MM.1S (cell line): ENCODE measurements at places on chromosomes 3 and 15.

DNA sequence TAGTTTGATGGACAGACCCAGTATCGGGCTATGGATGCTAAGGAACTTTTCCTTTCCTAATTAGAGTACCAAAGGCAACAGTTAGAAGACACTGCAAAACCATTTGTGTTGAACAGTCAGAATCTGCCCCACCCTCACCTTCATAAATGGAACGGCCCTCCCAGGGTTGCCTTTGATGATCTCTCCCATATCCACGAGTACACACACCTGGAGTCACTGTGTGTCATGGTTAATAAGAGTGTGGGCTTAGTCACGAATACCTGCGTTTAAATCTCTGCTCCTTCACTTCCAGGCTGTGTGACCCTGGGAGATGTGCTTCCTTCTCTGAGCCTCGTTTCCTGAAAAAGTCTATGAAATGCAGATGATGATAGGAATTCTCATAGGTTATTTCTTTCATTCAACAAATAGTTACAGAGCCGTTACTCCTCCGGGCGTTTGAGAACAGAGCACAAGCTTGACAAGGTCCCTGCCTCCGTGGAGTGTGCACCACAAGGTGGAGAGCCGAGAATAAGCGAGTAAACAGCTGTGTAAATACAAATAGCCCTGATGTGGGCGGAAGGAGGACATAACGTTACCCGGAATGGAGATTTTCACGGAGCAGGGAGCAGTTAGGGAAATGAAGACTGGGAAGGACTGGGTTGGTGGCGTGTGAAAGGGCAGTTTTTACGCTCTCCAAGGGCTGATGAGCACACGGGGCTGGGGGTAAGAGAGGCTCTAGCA is 6.7 kb downstream of the SLC51A start:
- no peak for DNase-seq

DNA sequence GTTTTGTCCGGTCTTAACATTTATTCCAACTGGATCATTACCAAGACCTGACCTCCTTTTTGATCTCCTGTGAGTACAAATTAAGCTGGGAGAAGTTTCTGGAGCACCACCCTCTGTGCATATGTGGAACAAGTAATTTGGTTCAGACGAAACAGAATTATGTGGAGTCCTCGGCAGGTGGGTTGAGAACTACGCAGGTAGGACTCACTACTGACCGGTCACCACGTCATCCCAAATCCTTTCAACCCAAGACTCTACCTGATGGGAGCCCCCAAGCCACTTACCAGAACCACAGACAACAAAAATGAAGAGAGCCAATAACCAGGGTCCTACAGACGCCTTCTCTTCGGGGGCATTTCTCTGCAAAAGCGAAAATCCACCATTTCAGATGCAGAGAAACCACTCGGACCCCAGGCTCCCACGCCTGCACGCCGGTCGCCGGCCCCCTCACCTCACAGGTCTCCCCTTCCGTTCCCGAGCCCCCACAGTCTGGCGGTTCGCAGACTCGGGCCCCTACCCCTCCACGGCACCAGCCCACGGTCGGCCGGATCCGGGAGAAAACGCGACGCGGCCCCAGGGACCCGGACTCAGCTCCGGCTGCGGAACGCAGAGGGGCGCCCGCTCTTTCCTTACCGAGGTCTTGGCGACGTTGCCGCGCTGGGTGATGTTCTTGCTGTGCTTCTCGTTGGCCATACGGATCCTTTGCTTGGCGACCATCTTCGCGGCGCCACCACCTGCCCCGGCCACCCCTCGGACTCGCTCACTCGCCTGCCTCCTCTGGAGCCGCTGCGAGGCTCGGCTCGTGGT is 674 bp downstream of the SERP1 start:
- DNase-seq = peak; percentile 45

DNA sequence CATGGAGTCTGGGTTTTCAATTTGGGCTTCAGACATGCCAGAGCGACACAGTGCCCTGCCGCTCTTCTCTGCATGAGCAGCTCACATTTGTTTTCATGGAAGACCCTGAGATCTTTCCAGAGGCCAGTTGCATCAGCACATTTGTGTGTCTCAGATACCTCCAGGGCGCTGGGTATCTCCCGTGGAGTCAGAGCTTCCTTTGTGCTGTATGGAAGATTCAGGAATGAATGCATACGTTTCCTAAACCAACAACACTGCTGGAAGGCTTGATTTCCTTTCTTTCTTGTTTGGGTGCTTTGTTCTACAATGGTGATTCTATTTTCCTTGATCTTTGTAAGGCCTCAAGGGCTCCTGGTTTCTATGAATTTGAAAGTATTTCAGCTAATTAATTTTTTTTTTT is 106.5 kb downstream of the CACNA2D3 start:
- DNase-seq = no peak

DNA sequence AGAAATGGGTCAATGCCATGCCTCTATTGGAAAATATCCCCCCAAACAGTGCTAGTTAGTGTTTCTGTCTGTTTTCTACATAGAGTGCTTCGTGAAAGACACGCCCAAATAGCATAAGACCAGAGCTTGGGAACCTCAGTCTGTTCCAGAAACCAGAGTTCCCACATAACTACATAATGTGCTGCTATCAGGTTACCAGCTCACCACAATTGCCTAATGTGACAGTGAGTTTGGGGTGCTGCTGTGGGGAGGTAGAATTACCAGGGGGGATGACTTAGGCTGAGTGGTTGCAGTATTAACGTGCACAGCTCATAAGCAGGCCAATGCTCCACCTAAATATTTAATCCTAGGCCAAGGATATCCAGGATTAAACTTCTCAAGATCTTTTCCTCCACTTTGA is 39.2 kb downstream of the DUT start:
- no peak for DNase-seq

GRCh38 chr3:27201492-27201891 is 167.7 kb downstream of the NEK10 start:
- no peak for DNase-seq
